ENCODE measurements at places on chromosomes 13 and 19.

GRCh38 chr19:474126-475078 is 13.6 kb upstream of the SHC2 start:
- DNase-seq = no peak

DNA sequence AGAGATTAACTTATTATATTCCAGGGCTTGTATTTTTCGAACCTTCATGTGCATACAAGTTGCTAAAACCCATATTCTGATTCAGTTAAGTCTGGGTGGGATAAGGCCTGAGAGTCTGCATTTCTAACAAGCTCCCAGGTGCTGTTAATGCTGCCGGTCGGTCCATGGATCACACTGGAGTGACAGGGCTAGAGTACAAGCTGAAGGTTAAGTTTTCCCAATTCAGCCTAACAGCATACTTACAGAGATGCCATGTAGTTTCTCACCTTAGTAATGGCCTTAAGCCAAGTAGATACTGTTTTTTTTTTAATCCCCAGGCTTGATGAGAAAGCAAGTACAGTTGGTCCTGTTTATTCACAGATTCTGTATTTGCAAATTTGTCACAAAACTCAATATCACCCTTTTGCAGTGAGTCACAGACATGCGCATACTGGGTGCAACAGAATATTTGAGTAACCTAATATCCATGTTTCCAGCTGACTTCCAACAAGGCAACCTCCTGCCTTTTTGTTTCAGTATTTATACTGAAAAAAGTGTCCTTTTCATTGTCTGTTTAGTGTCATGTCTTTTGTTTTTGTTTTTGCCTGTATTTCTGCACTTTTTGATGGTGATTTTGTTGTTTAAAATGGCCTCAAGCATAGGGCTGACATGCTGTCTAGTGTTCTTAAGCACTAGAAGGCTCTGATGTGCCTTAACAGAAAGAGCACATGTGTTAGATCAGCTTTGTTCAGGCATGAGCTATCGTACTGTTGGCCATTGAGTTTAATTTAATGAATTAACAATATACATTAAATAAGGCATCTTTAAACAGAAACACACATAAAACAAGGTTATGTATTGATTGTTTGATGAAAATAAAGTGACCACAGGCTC is 875.0 kb downstream of the PCDH9 start:
- DNase-seq = no peak

DNA sequence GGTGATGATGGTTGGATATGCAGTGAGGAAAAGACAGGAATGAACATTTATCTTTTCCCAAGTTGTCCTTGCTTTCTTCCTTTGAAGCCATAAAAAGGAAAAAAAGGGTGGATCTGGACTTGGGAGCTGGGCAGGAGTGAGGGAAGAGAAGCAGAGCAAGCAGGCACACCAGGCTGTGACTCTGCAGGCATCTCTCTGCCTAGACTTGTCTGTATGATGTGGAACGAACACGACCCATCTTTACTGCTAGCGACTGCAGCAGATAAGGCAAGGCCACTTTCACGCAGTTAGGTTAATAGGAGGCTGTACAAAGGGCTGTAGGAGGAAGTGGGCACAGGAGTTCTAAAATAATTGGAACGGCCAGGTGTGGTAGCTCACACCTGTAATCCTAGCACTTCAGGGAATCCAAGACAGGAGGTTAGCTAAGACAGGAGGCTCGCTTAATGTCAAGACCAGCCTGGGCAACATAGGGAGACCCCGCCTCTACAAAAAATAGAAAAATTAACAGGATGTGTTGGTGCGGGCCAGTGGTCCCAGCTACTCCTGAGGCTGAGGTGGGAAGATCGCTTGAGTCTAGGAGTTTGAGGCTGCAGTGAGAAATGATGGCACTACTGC is 961 bp upstream of the URI1 start:
- no peak for DNase-seq

GRCh38 chr13:27926644-27927434 is 7.0 kb downstream of the PDX1 start:
- no peak for DNase-seq

- DNase-seq = no peak
Observed at GRCh38 chr19:48804496-48804895, 6.3 kb downstream of the BCAT2 start.
